ENCODE measurements at places on chromosomes 3 and 15.
A peak's percentile ranks its signal among the peaks of the same experiment; 100 is the strongest.

DNA sequence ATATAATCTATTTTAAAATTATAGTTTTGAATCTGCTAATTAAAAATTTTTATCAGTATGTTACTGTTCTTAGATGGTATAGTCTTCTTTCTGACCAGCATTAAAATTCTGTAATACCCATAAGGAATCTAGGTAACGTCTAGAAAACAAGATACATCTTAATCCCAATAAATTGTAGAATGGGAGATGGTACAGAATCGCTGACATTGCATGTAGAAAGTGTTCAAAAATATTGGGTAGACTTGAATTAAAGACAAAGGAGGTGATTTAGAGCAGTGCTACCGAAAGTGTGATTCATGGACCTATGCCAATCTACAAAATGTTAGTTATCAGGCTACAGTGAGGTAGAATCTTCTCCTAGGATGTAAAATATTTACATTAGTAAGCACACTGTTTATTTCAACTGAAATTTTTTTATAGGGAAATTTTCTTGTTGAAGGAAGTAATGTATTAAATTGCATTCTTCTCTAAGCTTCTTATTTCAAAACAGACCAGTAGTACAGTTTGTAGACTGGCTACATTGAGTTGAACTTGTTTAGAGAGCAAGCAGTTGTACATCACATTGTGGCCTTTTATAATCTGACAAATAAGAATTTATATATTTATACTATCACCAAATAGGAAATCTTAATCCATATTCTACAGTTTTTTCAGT lies 17.1 kb downstream of the MINDY2 start:
- no peak for DNase-seq

GRCh38 chr15:74382004-74382816 lies 14.8 kb upstream of the CYP11A1 start:
- peak; percentile 3 for DNase-seq

GRCh38 chr3:99761415-99762165 lies 56.1 kb upstream of the CMSS1 start:
- no peak for DNase-seq

GRCh38 chr3:30286007-30286669 lies 320.3 kb upstream of the TGFBR2 start:
- peak; percentile 50 for DNase-seq

- DNase-seq, result no peak
Observed at GRCh38 chr15:66400351-66400774, 13.7 kb downstream of the MAP2K1 start.

DNA sequence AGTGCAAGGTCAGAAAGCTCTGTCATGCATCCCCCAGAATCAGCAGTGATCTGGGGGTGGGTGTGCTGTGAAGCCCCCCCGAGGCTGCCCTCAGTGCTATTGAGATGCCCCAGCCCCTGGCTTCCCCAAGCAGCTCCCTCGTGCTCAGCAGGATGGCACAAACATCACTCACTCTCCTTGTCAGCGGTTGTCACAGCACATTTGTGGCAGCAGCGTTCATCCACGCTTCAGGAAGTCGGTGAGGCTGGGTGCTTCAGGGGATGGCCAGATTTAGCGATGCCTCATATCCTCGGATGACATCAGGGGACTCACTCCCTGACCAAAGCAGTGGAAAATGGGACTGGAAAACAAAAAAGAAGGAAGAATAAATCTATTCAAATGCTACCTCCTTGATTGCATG lies 54.4 kb upstream of the SLC6A11 start:
- no peak for DNase-seq

DNA sequence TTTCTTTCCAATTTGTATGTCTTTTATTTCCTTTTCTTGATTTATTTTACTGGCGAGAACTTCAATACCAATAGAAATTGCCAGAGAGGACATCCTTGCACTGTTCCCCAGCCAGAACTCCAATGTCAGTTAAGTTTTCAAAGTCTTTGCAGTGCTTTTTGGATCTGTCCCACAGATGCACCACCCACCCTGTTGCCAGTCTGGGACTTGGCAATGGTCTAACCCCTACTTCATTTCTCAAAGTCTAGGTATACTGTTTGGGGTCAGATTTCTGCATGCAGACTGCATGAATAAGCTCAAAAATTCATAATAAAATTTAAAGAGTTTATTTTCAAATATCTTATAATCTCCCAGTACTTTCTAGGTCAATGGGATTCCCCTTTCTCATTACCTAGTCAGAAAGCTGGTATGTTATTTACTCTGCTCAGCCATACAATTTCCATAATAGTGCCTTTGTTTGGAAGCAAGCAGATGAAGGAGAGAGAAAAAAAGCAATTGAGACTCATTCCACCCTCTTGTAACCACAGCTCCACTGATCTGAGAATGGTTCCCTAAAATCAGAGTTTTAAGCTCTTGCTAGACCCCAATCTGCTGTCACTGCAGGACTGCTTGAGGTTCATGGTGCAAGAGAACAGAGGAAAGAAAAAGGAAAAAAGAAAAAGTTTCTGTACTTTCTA lies 125.9 kb upstream of the PLXND1 start:
- DNase-seq, result peak; percentile 1
